ENCODE measurements at places on chromosomes 5 and 9. TPM values are rescaled to one million over a fixed set of nuclear protein-coding genes. Genes with fewer than 3 reads are reported as not detected.

The F12 gene
- not detected for total RNA-seq

The IARS1 gene
- 319 TPM for total RNA-seq

The PCDHGA2 gene
- total RNA-seq = 6.6 TPM

The TMEM232 gene
- total RNA-seq = 7.6 TPM

The DMRT2 gene
- total RNA-seq = not detected

The CSF2 gene
- total RNA-seq = not detected

The ALDOB gene
- not detected for total RNA-seq

The UGT3A1 gene
- total RNA-seq = not detected

The FAM219A gene
- 8.6 TPM for total RNA-seq

The NME5 gene
- 2.6 TPM for total RNA-seq

The PRDM9 gene
- total RNA-seq = not detected

The CBY3 gene
- not detected for total RNA-seq

The BARHL1 gene
- not detected for total RNA-seq

The RPL35 gene
- 2,792 TPM for total RNA-seq
